ENCODE measurements at places on chromosomes 12 and 14.

DNA sequence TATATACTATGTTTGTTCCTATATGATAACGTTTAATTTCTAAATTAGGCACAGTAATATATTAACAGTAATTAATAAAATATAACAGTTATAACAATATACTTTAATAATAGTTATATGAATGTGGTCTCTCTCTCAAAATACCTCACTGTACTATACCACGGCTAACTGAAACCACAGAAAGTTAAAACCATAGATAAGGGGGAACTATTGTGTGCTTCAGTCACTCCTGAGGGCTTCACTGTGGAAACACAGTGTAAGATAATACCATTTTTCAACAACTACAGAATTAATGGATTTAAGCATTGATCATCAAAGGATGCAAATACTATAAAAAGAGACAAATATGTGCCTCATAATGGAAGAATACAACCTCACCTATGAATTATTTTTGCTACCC lies 266.4 kb upstream of the RGS6 start:
- DNase-seq, result no peak

DNA sequence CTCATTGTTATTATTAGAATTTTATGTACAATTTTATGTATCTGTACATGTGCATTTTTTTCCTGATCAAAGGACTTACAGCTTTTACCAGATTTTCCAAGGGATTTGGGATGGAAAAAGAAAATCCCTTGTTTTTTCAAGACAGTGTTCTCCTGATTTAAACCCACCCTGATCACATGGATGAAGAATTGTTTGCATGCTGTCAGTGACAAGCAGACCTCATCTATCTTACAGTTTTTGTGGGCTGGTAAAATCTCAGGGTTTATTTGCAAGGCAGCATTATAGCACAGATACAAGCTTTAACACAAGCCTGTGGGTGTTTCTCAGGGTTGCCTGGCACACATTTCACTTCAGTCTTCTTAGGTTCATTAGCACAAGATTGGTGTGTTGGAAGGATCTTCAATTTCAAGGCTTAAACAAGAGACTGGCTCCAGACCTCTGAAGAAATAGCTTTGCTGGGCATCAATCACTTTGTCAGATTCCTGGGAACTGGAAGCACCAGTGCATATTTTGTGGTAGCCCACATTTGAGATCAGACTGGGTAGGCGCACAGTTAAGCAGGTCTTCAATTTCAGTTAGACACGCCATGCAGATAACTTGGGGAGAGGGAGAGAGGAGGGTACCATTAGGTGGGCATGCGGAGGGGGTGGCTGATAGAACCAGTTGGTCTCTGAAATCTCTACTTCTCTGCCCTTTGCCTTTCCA lies 118.0 kb downstream of the TBX5 start:
- DNase-seq, result no peak

DNA sequence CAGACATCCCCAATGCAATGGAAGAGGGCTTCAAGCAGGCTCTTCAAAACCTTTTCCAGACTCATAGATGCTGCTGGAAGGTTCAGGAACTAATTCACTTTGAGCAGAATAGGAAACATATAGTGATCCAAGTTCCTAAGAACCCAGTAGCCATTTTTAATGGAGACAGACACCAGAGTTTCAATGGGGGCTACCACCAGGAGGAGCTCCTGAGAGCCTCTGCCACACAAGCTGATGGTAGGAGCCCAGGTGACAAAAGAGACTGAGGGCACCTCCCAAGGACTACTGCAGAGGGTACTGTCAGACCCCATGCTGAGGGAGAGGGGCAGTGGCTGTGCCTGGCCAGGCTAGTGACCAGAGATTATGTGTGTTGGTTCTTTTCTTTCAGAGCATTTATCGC lies 45.9 kb downstream of the IFNG start:
- no peak for DNase-seq

GRCh38 chr12:25866586-25867378 lies 91.7 kb upstream of the RASSF8 start:
- no peak for DNase-seq

- no peak for DNase-seq
Observed at GRCh38 chr14:84523746-84524145, 1006.2 kb upstream of the FLRT2 start.

- no peak for DNase-seq
Observed at GRCh38 chr12:48191096-48191495, 7.7 kb downstream of the CCDC184 start.

GRCh38 chr12:30692470-30692869 lies 3.2 kb downstream of the IPO8 start:
- DNase-seq, result no peak

DNA sequence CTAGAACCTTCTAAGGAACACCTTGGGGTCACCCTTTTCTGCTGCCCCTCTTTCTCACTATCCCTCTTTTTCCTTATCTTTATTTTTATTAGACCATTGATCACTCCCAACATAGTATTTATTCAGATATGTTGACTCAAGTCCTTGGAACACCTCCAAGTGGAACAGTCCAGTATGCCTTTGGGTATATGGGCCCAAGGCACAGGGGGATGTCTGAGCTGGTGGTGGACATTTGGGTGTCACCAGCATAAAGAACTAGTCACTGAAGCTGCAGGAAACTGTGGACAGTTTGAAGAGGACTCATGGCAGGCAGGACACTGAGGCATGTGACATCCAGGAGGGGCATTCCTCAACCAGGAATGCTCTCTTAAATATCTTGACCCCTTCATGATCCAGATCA lies 105.6 kb downstream of the VEZT start:
- no peak for DNase-seq

- DNase-seq, result no peak
Observed at GRCh38 chr14:59093902-59094301, 94.6 kb upstream of the DAAM1 start.

DNA sequence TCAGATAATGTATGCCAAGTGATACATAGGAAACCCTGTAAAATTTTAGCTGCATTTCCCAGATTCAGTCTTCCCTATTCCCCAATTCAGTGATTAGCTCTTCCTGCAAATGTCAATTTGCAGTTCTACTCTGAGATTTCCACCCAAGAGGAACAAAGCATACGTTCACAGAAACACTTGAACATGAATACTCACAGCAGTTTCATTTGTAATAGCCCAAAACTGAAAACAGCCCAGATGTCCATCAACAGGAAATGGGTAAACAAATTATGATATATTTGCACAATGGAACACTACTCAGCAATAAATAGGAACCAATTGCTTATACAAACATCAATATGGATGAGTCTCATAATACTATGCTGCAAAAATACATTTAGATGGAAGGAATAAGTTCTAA lies 194.2 kb downstream of the GXYLT1 start:
- DNase-seq, result no peak

- no peak for DNase-seq
Observed at GRCh38 chr12:53205747-53206419, 1.2 kb downstream of the ITGB7 start.

DNA sequence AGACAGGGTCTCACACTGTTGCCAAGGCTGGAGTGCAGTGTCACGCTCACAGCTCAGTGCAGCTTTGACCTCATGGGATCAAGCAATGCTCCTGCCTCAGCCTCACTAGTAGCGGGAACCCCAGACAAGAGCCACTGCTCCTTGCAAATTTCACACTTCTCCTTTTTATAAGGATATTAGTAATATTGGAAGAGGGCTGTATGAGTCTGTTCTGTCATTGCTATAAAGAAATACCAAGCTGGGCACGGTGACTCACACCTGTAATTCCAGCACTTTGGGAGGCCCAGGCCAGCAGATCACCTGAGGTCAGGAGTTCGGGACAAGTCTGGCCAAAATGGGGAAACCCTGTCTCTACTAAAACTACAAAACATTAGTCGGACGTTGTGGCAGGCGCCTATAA lies 12.9 kb upstream of the ORAI1 start:
- no peak for DNase-seq

DNA sequence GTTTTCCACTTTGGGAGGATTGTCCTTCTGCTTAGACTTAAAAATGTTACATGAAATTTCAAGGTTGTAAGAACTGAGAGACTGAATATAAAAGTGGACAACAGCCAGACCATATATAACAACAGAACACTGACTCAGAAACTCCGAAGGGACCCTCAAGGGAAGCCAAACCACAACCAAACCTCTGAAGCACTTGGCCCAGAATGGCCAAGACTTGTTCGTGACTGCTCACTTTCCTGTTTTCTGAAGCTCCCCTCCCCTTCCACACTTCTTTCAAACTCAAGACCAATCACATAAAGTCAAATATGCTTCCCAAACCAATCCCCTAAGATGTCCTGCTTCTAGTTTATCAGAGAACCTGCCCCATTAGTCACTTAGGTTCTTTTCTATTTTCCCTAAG lies 13.7 kb downstream of the OR6J1 start:
- DNase-seq, result no peak

DNA sequence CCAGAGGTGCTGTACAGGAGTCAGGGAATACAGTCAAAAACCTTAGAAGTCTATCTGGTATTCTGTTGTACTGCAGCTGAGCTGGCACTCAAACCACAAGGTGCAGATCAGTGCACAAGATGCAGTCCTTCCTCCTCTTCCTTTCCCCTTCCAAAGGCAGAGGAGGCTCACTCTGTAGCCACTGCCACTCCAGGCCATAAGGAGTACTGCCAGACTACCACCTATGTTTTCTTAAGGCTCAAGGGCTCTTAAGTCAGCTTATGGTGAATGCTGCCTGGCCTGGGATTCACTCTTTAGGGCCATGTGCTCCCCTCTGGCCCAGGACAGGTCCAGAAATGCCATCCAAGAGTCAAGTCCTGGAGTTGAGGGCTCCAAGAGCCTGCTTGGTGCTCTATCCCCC lies 200.3 kb downstream of the CRADD start:
- DNase-seq, result no peak

DNA sequence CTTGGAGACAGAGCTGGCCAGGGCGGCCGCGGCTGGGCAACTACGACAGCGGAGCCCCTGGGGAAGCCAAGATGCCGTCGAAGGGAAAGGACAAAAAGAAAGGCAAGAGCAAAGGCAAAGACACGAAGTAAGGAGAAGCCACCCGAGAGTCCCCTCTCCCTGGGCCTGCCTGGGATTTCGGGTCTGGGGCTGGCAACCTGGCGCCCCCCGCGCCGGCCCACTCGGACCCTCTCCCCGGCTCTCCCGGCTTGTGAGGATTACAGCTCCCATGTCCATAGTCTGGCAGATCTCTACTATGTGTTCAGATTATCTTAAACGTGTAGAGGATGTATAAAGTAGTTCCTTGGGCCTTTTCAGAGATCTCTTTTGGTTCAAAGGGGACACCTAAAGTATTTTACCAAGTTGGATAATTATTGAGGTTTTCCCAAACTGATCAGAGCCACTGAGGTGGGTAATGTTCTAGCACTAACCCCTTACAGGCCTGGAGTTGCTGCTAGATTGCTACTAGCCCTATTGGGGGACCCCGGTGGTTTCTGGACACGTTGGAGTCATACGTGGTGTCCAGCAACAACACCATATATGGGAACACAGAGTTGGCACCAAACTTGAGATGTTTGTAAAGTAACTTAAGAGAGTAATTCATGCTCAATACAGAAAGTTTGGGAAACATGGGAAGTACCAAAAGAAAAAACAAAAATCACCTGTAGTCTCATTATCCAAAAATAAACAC lies 424 bp downstream of the BBOF1 start:
- no peak for DNase-seq

- DNase-seq, result no peak
Observed at GRCh38 chr12:75933101-75933500, 98.5 kb downstream of the PHLDA1 start.

DNA sequence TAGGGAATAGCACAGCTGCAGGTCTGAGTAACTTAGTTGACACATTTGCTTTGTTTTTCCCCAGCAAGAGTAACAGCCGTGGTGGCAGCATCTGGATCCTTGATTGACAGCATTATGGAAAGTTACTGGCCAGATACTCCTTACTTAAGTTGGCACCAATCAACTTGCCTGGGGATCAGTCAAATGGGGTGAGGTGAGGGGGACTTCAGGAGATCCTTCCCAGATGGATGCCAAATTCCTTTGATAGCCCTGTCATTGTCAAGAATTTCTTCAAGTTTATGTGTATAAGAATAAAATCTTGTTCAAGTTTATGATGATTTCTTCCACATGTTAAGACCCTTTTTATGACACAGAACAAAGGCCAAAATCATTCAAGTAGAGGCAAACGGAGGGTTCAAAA lies 618.4 kb downstream of the SLC6A15 start:
- no peak for DNase-seq

- no peak for DNase-seq
Observed at GRCh38 chr12:3571323-3571722, 80.3 kb downstream of the PRMT8 start.

GRCh38 chr12:108611884-108612415 lies 14.1 kb upstream of the TMEM119 start:
- DNase-seq, result no peak

- no peak for DNase-seq
Observed at GRCh38 chr12:80232837-80233236, 133.5 kb downstream of the OTOGL start.

DNA sequence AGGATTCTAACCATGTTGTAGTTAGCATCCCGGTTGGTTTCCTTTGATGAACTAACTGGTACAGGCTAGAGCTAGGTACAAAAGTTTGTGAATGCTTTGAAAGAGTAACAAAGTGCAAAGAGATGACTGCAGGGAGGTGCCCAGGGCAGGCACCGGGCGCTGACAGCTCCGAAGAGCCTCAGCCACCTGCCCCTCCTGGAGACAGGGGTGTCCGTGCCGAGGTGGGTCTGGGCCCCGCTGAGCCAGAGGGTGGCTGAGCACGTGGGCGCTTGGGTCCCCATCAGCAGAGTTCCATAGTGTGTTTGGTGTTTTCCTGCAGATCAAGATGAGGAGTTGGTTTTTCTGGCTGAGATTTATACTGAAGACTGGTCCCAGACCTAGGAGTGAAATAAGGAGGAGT lies 19.9 kb downstream of the PRKAB1 start:
- DNase-seq, result no peak

Data from chondrocyte (in vitro differentiated cells).